ENCODE measurements at places on chromosomes 7 and 10.

- DNase-seq = peak; percentile 55
These were observed 26.5 kb upstream of the TMEM248 start for GRCh38 chr7:66894463-66895080.

GRCh38 chr10:63125459-63125858 is 7.7 kb upstream of the NRBF2 start:
- no peak for DNase-seq

DNA sequence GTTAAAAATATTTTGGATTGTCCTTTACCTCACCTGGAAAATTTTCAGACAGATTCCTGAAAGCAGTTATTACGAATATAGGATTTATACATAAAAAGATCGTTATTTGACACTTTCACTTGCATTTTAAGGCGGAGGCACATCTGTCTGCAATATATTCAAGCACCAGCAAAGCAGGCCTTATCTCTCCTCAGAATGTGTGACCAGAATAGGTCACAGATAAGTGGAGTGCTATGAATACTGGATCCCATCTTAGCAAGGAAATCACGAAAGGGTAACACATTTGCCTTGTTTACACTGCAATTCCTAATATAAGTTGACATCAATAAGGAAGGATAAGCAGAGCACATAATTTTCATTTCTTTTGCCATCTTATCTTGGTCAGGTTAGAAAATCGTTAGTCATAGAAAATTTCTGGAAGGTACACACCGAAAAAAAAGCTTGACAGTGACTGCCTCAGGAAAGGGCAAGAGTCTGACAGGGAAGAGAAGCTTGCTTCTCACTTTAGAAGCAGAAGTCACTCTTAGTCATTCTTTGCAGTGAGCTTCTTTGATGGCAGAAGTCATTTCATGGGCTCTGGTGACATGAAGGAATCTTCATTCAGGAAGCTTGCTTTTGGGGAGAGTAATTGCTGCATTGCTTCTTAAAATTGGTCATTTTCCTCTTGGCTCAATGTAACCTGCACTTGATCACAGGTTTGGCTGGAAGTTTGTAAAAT is 98.1 kb upstream of the STK17A start:
- no peak for DNase-seq

GRCh38 chr10:71068861-71069271 is 143.5 kb upstream of the UNC5B start:
- no peak for DNase-seq
